ENCODE measurements at places on chromosomes 2 and 18.

DNA sequence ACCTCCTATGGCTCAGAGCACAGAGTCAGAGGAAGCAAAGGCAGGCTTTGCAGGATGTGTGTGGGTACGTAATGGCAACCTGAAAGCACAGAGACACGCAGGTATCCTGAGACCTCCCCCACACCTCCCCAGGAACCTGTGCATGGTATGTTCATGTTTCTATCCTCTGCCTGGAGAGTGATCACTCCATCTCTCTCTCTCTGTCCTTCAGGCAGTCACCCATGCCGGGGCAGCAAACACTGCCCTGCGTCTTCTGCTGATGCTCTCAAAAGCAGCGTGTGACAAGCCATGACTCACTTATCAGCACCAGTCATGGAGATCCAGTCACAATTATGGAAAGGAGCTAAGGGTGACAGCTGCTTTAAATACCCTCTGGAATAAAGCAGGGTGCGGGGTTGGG is 52.7 kb downstream of the PDCL3 start:
- DNase-seq: no peak

GRCh38 chr2:171389780-171390179 is 44.0 kb downstream of the METTL8 start:
- DNase-seq: no peak

- no peak for DNase-seq
These were observed 2.5 kb downstream of the CD8A start for GRCh38 chr2:86788165-86788564.

DNA sequence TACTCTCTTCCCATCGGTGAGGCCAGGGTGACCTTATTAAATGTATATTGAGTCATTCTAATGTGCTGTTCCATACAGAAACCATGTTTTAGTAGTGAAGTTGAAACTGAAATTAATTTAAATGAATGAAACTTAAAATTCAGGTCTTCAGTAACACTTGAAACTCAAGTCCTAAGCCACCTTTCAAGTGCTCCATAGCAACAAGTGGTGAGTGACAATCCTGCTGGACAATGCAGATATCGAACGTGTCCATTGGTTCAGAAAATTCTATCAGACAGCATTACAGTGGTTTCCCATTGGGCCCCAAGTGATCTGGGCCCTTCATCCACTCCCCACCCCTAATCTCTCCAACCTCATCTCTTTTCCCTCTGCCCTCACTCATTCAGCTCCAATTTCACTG is 48.7 kb downstream of the HNMT start:
- no peak for DNase-seq

DNA sequence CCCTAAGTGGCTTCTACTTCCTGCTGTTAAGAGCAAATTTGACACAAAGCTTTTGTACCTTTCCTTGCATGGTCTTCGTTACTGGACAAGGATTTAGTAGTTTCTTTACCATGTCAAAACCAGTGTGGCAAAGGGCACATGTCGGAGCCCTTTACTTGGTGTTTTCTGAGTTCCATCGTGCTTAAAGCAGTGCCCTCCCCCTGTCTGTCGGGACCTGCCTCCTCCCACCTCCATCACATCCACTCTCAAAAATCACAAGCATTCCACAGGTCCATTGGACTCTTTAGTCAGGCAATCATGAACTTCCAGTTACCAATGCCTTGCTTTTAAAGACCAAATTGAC is 763 bp downstream of the CCDC141 start:
- DNase-seq: no peak

Data from stimulated activated CD4-positive, alpha-beta T cell treated with anti-CD3 and anti-CD28 coated beads, Interleukin-4, amount 100 ng/mL, for 4 hours (primary cell).